Esophagus muscularis mucosa (tissue), 4 donors: ENCODE measurements at places on chromosomes 7 and 10. TPM values are rescaled to one million over a fixed set of nuclear protein-coding genes. Genes with fewer than 3 reads are reported as not detected.

The SPDYE6 gene
- not detected for total RNA-seq

The PPP1R3A gene
- 0.26 TPM for total RNA-seq

The ZNF365 gene
- total RNA-seq = 2.5 TPM

The NKX2-3 gene
- total RNA-seq = 0.19 TPM

The IGF2BP3 gene
- total RNA-seq = not detected

The TAS2R16 gene
- not detected for total RNA-seq

The SMARCD3 gene
- 25.3 TPM for total RNA-seq

The LIPN gene
- 0.33 TPM for total RNA-seq

The TMEM213 gene
- not detected for total RNA-seq
